ENCODE measurements at places on chromosomes 2 and 18.

DNA sequence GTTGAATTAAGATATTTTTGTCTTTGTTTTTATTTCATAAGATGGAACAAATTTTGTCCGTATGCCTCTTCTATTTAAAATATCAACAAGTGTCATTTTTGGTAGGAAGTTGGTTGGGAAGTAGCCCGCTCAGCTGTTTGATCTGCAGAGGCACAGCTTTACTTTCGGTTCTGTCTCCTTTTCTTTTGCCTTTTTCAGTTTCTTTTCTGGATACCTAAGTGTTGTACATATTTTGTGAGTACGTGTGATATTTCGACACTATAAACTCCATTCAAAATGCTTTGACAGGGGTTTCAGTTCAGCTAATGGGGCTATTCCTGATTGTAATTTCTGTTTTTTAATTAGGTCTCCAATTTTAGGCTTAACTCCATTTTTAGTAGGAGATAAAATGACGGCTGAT, 1785.0 kb upstream of the LRRTM1 start:
- DNase-seq, result no peak

- DNase-seq, result no peak
Measured at GRCh38 chr18:59873641-59874040, 26.2 kb upstream of the PMAIP1 start.

GRCh38 chr18:79983793-79984192, 4.6 kb downstream of the TXNL4A start:
- DNase-seq, result no peak

DNA sequence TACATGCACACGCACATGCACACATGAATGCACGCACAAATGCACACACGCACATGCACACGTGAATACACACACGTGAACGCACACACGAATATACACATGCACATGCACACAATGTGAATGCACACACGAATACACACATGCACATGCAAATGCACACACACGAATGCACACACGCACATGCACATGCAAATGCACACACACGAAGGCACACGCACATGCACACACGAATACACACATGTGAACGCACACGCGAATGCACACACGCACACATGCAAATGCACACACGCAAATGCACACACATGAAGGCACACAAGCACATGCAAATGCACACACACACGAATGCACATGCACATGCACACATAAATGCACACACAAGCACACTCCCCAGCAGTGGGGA, 68.6 kb upstream of the GPC1 start:
- no peak for DNase-seq
